Inflammatory macrophage treated with lipopolysaccharide for 1 hour (primary cell): ENCODE measurements at places on chromosomes 3 and 15.

DNA sequence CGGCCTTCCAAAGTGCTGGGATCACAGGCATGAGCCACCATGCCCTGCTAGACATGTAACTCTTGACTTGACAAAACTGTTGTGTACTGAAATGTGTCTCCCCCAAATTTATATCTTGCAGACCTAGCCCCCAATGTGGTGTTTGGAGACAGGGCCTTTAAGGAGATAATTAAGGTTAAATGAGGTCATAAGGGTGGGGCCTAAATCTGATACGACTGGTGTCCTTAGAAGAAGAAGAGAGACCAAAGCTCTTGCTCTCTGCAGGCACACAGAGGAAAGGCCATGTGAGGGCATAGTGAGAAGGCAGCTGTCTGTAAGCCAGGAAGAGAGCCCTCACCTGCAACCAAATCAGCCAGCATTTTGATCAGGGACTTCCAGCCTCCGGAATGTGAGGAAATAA lies 361.3 kb downstream of the SV2B start:
- DNase-seq, result no peak

- no peak for DNase-seq
Observed at GRCh38 chr15:59148153-59148833, 43.3 kb downstream of the CCNB2 start.

DNA sequence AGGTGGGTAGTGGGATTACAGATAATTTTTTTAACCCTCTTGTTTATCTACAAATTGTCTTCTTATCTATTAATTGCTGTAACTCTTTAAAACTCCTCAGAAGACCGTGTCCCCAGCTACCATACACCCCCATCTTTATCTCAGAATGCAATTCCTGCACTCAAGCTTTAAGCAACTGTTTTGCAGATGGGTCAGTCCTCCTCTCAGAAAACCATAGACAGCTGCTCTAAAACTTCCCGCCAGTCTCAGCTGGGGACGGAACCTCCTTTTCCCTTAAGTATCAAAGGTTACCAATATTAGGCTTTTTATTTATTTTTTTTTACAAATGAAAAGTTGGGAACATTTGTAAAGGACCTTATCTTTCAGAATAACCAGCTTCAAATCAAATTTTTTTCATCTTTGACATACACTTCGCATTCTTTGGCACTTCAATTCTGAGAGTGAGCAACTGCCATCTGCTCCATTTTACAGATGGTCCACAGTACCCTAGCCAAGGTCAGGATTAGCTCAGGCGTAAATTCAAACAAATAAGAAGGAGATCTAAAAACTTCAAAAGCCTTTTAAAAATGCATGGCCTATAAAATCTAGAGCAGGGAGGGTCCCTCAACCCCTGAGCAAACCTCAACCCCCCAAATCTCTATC lies 1.3 kb downstream of the GATM start:
- no peak for DNase-seq

DNA sequence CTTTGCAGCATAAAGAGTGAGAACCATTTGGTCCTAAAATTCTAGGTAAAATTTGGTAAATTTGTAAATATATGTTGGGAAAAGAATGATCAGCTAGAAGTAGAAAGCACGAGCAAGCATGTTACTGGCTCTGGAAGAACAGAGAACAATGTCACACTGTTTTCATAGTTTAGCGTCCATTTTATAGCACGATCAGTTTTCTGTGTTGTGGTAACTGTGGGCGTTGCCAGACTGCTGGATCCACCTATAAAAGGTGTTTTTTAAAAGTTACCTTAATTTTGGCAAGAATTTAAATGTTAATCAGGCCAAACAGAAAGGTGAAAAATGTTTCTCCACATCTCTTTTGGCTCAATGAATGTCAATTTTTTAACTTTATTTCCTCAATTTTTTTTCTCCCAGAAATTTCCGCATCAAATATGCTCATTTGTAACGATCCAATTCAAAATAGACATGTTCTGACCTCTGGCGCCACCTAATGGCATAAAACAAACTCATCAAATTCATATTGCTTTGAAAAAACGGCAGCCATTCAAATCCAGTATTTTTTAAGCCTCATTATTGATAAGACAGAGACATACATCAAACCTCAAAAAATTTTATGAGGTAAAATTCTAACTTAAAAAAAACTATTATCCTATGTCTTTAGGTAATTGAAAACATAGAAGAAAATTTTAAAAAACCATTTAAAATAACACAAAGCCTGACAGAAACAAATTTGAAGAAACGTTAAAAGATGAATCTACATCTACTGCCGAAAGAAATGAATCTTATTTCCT lies 5.5 kb upstream of the GP5 start:
- peak; percentile 75 for DNase-seq

GRCh38 chr3:157527131-157527881 lies 24.1 kb upstream of the VEPH1 start:
- DNase-seq, result no peak

GRCh38 chr3:21426920-21427319 lies 324.1 kb downstream of the ZNF385D start:
- DNase-seq, result no peak

GRCh38 chr15:65986416-65986815 lies 117.1 kb downstream of the RAB11A start:
- no peak for DNase-seq

DNA sequence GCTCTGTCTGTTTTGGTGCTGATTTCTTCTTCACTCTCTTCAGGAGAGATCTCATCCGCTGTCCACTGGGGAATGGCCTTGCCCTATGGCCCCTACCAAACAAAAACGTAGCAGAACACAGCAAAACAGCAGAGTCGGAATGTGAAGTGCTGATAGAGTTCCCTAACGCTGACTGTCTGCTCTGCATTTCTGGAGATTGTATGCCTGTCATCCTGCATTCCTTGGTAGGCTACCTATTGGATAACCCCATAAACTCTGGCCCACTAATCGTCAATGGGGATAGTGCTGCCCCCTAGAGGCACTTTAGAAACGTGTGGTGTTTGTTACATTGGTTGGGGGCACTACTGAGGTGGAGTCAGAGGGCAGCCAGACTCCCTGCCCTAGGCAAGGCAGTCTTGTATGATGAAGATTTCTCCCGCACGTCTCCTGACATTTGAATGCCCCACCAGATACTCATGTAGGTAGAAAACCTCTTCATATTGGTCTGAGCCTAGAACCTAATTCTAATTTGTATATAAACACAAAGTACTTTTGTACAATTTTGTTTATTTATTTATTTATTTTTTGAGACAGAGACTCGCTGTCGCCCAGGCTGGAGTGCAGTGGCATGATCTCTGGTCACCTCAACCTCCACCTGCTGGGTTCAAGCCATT lies 15.6 kb upstream of the MAGEF1 start:
- peak; percentile 83 for DNase-seq

GRCh38 chr15:40064231-40064894 lies 25.4 kb upstream of the SRP14 start:
- DNase-seq, result peak; percentile 40

GRCh38 chr3:101133652-101134051 lies 140.4 kb upstream of the ABI3BP start:
- DNase-seq, result no peak

- no peak for DNase-seq
Observed at GRCh38 chr15:37788767-37789396, 145.6 kb upstream of the TMCO5A start.

- no peak for DNase-seq
Observed at GRCh38 chr3:73234354-73235014, 173.0 kb downstream of the EBLN2 start.

DNA sequence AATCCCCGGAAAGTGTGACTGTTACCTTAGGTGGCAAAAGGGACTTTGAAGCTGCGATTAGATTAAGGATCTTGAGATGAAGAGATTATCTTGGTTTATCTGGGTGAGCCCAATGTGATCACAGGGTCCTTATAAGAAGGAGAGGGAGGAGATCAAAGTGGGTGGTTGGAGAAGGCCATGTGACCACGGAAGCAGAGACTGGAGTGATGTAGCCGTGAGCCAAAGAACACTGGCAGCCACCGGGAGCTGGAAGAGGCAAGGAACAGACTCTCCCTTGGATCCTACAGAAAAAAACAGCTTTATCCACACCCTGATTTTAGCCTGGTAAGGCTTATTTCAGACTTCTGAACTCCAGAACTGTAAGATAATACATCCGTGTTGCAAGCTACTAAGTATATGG lies 29.9 kb downstream of the CRABP1 start:
- no peak for DNase-seq

DNA sequence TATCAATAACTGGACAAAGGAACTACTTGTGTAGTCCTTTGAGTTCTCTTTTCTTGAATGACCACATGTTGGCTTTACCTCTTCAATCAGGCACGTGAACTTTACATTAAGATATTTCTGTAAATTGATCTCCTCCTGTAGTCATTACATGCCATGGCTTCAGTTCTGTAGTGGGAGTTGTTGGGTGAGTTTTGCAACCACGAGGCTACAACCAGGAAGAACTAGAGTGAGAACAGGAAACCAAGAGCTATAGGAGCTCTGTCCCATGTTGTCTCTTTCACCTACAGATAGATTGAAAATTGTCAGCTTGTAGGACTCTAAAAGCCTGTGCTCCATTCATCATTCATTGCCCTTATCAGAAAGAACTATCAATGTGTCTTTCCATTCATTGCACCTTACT lies 2.0 kb downstream of the RSRC1 start:
- DNase-seq, result no peak

GRCh38 chr3:174229916-174230315 lies 629.2 kb upstream of the NAALADL2 start:
- DNase-seq, result no peak

- no peak for DNase-seq
Observed at GRCh38 chr3:102180280-102180931, 254.4 kb upstream of the ZPLD1 start.

DNA sequence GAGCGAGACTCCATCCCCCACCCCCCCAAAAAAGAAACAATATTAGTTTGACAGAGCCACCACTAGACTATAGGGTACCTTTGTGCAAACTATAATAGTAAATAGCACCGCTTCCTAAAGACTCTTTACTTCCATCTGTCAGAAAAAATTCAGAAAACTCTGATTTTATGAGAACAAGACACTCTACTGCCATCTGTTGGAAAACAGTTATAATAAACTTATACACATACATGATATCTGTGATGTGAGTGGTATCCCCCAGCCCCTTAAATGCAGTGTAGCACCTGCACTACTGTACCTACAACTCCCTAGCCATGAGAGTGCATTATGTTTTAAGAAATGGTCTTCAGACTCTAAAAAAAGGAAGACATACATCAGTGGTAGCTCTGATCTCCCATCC lies 47.1 kb upstream of the CTDSPL start:
- peak; percentile 38 for DNase-seq

DNA sequence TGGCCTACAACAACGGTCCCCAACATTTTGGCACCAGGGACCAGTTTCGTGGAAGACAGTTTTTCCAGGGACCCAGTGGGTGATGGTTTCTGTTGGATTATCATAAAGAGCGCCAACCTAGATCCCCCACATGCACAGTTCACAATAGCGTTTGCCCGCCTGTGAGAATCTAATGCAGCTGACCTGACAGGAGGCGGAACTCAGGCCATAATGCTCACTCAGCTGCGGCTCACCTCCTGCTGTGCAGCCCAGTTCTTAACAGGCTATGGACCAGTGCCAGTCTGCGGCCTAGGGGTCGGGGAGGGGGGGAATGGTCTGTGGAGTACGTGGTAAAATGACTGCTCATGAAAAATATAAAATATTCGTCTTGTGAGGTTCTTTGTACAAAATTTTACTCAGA lies 518.5 kb upstream of the CADM2 start:
- DNase-seq, result no peak

DNA sequence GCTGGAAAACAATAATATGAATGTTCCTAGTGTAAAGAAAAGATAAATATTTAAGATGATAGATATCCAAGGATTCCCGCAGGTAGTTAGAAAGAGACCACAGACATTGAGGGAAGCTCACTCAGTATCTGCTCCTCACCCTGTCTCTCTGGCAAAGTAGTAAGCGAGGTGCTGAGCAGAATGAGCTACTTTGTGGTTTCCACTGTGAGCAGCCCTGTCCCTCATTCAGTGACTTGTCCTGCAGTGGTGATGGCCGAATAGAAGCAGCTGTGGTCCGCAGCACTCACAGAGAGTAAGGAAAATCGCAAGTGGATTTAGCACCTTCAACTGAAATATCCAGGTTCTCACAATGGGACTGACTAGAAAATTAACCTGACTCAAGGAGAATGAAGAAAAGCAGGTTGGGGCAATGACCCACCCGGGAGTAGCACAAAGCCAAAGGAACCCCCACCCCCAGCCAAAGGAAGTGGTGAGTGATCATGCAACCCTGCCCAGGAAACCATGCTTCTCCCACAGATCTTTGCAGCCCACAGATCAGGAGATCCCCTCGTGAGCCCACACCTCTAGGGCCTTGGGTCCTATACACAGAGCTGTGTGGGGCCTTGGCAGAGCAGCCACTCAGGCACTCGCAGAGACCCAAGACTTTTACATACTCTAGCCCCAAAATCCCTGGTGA lies 21.8 kb upstream of the SLC25A38 start:
- peak; percentile 38 for DNase-seq

- DNase-seq, result no peak
Observed at GRCh38 chr3:77699125-77699691, 659.3 kb downstream of the ROBO2 start.

DNA sequence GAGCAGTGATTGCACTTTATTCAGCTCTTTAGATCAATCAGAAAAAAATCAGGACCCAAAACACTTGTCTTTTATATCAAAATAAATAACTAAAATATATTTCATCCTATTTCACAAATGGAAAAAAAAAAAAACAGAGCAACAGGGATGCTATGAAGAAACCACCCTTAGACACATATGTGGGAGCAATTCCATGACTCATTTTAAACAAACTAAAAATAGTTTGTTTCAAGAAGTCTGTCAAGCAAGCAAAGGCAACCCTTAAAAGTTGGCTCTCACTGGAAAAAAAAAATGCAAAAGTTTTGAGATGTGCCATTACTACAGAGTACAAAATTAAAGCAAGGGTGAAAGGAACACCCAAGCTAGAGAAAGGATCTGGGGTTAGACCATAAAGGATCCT lies 5.7 kb downstream of the ATP13A3 start:
- DNase-seq, result peak; percentile 68

DNA sequence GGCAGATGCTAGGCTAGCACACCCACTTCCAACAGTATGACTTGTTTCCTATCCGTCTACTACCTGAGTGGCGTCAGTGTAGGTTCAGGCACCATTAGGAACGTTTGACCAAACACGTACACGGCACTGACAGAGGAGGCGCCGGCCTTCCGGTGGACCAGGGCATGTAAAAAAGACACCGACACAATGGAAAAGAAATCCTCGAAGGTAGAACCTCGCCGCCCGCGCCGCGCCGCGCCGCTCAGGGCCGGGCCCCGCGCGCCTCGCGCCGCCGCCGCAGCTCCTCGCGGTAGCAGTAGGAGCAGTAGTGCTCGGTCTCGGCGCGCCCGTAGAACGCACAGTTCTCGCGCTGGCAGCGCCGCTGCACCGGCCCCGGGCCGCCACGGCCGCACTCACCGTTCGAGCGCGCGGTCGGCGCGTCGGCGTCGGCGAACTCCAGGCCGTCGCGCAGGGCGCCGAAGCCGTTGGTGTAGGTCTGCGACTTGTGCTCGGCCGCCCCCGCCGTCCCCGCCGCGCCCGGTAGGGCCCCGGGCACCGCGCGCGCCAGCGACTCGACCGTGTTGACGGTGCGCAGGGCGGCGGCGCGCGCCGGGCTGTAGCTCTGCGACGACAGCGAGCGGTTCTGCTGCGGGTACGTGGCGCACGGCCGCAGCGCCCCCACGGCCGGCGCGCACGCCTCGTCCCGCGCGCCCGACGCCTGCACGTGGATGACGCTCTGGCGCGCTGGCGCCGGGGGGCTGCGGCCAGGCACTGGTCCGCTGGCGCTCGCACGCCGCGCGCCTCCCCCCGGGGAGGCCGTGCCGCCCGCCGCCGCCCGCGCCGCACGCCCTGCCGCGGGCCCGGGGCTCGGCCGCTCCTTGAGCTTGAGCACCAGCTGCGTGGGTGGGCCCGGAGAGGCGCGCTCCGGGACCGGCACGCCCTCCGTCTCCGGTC lies 156.7 kb downstream of the KLF13 start:
- DNase-seq, result no peak

GRCh38 chr3:108826309-108827187 lies 4.0 kb downstream of the TRAT1 start:
- no peak for DNase-seq
